Substantia nigra (tissue), 51 donors: ENCODE measurements at places on chromosomes 2 and 18.

DNA sequence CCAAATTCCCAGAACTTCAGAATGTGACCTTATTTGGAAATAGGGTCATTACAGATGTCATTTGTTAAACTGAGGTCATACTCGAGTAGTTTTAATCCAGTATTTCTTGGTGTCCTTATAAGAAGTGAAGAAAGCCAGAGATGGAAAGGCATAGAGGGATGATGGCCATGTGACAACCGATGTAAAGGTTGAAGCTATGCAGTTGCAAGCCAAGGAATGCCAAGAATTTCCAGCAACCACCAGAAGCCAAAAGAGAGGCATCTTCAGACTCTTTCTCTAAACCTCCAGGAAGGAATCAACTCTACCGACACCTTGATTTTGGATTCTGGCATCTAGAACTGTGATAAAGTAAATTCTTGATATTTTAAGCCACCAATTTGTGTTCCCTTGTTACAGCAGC is 242.2 kb downstream of the CDH20 start:
- no peak for DNase-seq

DNA sequence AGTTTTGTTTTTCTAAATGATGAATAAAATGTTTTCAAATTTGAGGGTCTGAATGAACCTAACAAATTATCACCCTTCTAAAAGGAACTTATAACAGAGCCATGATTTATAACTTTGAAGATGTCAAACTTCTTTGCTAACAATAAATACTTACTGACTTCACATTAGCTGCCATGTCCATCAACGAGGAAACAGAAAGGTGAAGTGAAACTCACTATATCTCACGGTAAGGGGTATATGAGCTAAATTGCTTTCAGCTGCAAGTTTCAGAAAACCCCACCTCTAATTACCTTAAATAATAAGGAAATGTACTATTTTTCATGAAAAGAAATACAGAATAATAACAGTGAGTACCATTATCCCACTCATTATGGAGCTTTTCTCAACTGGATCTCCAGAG is 350.8 kb upstream of the NT5C1B start:
- DNase-seq, result no peak

- no peak for DNase-seq
These were observed 78.2 kb upstream of the SMAD7 start for GRCh38 chr18:49028801-49029506.

- DNase-seq, result no peak
These were observed 106.3 kb downstream of the NCOA1 start for GRCh38 chr2:24597181-24597870.

GRCh38 chr2:95284886-95285541 is 10.8 kb downstream of the PROM2 start:
- no peak for DNase-seq

DNA sequence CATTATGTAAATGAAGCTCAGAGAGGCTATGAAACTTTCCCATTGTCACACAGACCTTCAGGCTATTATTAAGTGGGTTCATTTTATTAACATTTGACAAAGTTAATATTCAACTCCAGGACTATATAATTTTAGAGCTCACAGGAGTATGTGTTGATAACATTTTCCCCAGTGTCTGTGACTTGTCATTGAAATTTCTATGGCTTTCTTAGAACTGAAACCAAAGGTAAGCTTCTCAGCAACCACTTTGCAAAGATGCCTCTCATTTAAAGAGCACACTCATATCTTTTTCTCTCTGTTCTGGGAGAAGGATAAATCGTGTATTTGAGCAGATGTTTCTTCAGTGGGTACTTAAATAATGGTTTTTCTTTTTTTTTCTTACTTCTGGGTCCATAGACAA is 61.8 kb upstream of the LHCGR start:
- no peak for DNase-seq

- no peak for DNase-seq
These were observed 15.5 kb downstream of the IL1F10 start for GRCh38 chr2:113083296-113083695.

GRCh38 chr2:39602616-39603015 is 63.1 kb upstream of the TMEM178A start:
- DNase-seq, result no peak

DNA sequence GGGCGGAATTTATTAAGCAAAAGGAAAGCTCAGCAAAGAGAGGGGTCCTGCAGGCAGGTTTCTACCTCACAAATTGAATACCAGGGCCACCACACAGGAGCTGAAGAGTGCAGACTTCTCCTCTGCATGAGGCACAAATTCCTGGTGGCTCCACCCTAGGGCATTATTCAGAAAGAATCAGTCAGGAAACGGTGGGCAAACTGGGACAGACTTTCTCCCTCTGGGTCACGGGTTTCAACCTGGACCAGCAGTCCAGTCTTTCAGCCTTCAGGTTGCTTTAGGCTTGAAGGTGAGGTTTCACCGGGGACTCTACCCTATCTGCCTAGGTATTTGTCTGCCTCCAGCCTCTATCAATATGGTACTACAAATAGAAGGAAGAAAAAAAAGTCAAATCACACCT is 41.8 kb downstream of the ACSL3 start:
- DNase-seq, result no peak

DNA sequence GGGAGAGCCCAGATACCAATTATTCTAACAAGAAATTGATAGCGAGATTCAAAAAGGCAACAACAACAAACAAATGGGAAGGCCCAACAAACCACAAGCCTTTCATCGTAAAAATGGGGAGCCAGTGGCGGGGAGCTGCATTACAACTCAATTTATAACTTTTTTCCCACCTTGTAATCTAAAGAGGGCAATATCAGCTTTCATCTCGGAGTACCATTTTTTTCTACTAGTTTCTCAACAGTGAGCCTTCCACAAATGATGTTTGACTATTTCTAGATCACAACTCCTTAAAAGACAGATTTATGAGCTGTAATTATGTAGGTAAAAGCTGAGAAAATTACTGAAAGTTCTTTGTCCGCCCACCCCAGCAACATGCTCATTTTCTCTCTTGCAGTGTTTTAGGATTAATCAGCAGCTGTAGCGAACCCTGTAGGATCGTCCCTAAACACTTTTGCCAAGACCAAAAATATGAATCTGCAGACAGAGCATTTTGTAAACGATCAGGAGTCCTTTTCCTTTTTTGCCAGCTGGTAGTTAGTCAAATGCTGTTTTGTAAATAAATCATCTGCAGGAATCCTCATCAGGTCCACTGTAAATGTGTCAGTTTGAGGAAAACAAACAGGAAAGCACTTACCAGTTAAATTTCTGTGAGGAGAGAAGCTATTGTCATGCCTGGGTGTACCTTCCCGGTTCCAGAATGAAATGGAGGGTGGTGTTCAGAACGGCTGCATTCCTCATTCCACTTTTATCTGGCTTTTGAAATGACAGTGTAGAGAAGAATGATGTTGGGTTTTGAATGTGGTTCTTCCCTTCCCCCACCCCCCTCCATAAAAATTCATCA is 53.2 kb downstream of the EEF1B2 start:
- DNase-seq, result no peak

- no peak for DNase-seq
These were observed 56.4 kb downstream of the ICOS start for GRCh38 chr2:203993011-203993410.

- no peak for DNase-seq
These were observed 110.6 kb downstream of the TMEM182 start for GRCh38 chr2:102872388-102872787.

DNA sequence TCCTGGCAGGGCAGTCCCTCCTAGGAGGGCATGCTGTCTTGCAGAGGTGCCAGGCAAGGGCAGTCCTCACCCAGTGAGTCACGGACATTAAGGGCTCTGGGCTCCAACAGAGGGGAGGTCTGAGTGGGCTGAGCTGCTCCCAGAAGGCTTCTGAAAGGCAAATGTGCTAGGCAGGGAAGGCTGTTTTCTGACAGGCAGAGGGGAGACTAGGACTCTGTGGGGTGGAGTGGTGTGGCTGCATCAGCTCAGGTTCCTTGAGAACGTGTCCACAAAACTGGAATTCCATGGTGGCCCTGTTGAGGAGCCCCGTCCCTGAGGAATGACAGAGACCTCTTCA is 283.5 kb downstream of the MYCN start:
- DNase-seq, result no peak

DNA sequence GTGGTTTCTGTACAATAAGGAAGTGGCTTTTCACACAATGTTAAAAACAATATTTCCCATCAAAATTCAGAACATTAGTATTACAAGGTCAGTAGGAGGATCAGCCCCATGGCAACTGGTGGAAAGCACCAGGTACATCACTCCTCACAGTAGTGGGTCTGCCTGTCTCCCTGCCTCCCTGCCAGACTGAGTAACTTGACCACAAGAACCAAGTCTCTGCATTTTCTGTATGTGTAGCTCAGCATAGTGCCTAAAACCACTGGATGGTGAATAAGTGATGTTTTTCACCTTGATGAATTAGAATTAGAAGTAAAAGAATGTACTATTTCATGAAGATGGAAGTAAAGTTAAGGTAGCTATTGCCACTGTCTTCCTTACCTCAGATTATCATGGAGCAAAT is 4.1 kb upstream of the WDR7 start:
- DNase-seq, result no peak

DNA sequence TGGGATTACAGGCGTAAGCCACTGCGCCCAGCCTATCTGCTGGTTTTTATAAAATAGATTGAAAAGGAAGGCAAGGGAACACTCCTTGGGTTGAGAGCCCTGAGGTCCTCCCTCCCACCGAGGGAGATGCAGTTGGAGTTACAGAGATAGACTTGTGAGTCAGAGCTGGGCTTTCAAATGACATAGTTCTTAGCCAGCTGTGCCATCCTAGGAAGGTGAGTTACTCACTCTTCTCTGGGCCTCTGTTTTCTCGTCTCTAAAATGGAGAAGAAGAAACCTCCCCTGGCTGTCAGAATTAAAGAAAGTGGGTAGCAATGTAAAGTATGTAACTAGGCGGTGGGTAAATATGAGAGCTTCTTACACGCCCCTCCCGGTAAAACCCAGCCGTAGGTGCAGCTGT is 2.4 kb downstream of the LRRFIP1 start:
- no peak for DNase-seq

DNA sequence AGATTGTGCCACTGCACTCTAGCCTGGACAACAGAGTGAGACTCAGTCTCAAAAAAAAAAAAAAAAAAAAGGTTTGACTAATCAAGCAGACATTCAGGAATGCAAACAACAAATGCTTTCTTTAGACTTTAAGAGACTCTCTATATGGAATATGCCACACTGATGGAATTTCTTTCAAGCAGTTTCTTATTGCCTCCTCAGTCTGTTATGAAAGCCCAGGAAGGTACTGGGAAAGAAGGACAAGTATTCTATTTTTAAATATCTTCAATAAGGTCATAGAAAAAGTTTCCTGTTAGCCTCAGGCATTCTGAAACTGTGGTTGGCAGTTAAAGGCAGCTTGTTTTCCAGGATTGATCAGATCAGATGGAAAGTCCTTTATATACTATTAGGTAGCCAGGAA is 241.6 kb downstream of the PIK3C3 start:
- no peak for DNase-seq

DNA sequence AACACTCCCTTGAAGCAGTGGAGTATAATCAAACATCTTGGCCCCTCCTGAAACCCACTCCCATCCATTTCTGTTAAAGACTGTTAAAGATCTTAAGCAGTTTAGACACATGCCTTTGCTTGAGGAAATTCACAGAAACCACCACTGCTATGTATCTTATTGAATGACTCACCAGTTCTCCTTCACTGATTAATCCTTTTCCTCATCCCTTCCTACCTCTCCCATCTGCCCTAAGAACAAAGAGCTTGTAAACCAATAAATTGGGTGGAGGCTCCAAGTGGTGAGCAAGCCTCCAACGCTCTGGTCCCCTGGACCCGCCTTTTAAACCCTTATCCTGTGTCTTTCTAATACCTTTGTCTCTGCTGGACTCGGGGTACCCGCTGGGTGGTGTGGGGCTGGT is 746.1 kb downstream of the LRP1B start:
- no peak for DNase-seq

GRCh38 chr2:108363024-108363907 is 14.5 kb upstream of the SULT1C4 start:
- no peak for DNase-seq

DNA sequence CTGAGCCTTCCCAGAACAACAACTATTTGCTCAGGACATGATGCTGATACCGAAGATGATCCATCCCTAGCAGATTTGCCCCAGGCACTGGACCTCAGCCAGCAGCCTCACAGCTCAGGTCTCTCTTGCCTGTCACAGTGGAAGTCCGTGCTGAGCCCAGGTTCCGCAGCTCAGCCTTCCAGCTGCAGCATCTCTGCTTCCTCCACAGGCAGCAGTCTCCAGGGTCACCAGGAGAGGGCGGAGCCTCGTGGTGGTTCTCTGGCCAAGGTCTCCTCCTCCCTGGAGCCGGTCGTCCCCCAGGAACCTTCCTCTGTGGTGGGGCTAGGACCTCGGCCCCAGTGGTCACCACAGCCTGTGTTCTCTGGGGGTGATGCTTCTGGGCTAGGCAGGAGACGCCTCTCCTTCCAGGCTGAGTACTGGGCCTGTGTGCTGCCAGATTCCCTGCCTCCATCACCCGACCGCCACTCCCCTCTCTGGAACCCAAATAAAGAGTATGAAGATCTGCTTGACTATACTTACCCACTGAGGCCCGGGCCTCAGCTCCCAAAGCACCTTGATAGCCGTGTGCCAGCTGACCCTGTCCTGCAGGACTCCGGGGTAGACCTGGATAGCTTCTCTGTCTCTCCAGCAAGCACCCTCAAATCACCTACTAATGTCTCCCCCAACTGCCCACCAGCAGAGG is 15.4 kb downstream of the CEP68 start:
- DNase-seq, result no peak

DNA sequence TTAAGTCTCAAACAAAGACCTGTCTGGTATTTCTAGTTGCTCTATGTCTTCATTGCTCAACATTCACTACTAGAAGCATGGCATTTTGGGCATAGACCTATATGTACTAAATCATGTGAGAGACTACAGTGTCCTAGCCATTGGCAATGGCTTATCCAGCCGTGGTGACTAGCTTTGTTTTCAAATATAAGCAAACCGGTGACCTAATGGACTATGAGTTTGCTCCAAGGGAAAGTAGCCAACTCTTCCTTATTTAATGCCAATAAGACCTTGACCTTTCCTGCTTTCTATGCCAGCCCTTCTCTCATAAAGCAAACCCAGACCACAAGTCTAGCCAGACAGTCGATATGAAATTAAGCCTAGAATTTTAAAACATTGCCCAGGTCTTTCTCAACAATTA is 113.7 kb upstream of the CREB1 start:
- DNase-seq, result no peak

DNA sequence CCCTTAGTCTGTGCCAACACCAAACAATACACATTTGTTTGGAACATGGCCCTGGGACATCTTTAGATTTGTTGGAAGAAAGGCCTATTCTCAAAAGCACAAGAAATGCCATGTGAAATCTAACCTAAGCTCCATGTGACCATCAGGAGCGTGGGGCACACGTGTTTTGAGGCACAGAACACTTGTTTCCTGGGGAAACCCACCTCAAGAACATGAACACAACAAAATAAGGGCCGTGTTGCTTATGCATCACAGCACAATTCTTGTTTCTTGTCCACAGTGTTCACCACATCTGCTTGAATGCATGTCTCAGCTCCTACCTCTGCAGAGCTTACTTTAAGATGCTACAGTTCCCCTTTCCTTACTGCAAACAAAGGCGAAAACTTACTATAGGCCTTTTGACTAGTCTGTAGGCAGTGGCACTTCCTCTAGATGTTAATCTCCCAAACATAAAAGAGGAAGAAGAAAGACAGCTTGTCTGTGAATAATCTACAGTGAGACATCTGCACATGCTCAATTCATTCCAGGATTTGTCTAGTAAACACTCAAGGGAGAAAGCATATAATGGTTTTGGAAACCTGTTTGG is 165.0 kb downstream of the ANKRD44 start:
- DNase-seq, result no peak

GRCh38 chr18:46478796-46479195 is 178.2 kb downstream of the LOXHD1 start:
- no peak for DNase-seq

- no peak for DNase-seq
These were observed 24.0 kb upstream of the GALNT5 start for GRCh38 chr2:157233506-157233905.
